Gastroesophageal sphincter (tissue), 4 donors: ENCODE measurements at places on chromosomes 16 and 17. TPM values are rescaled to one million over a fixed set of nuclear protein-coding genes. Genes with fewer than 3 reads are reported as not detected.

DNA sequence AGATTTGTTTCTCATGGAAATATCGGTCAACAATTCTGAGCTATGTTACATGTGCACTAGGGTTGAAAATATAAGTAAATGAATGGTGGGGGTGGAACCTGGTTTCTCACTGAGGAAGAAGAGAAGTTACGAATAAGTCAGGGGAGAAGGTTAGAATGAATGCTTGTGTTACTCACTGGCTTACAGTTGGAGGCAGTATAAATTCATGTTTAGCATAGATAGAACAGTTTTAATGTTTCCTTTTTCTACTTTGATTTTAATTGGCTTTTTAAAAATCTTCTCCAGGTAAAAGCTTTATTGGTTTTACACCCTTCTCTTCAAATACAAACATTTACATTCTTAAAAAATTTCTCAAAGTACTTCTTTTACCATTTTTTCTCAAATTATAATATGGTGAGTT is 1113.7 kb downstream of the CDH11 start:
- ATAC-seq = no peak

GRCh38 chr16:23214796-23215195 is 32.3 kb downstream of the SCNN1G start:
- ATAC-seq = no peak

- ATAC-seq = peak; percentile 75
Measured at GRCh38 chr16:86414991-86415740, 95.2 kb upstream of the FOXF1 start.

- no peak for ATAC-seq
Measured at GRCh38 chr17:21218101-21218500, 4.1 kb upstream of the TMEM11 start.

DNA sequence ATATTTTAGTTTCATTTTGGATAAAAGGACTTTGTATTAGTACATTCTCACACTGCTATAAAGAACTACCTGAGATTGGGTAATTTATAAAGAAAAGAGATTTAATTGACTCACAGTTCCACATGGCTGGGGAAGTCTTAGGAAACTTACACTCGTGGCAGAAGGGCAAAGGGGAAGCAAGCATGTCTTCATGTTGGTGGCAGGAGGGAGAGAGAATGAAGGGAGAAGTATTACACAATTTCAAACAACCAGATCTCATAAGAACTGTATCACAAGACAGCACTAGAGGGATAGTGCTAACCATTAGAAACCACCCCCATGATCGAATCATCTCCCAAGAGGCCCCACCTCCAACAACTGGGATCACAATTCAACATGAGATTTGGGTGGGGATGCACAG is 142.9 kb downstream of the USP31 start:
- no peak for ATAC-seq

GRCh38 chr16:20364051-20364450 is 11.5 kb upstream of the UMOD start:
- no peak for ATAC-seq

KRT23 gene
- 6.1 TPM for total RNA-seq

WNT9B gene
- 0.31 TPM for total RNA-seq
